Activated CD4-positive, alpha-beta memory T cell treated with anti-CD3 and anti-CD28 coated beads for 36 hours (primary cell): ENCODE measurements at places on chromosomes 13 and 19. TPM values are rescaled to one million over a fixed set of nuclear protein-coding genes. Genes with fewer than 3 reads are reported as not detected.

Gene ZFR2
- total RNA-seq, result 0.58 TPM

Gene C19orf81
- 0.69 TPM for total RNA-seq

Gene RPS5
- 1,415 TPM for total RNA-seq

Gene SULT2B1
- total RNA-seq, result not detected

Gene PNMA8A
- total RNA-seq, result 0.44 TPM

Gene ZNF700
- total RNA-seq, result 13.0 TPM

Gene EMP3
- 168 TPM for total RNA-seq

Gene SIGLECL1
- not detected for total RNA-seq

Gene LIM2
- 0.64 TPM for total RNA-seq

Gene MATK
- 25.2 TPM for total RNA-seq

Gene METTL21C
- total RNA-seq, result not detected

Gene THAP8
- total RNA-seq, result 2.1 TPM

Gene CEACAM6
- total RNA-seq, result not detected
